ENCODE measurements at places on chromosomes 1 and 21.
A peak's percentile ranks its signal among the peaks of the same experiment; 100 is the strongest.

DNA sequence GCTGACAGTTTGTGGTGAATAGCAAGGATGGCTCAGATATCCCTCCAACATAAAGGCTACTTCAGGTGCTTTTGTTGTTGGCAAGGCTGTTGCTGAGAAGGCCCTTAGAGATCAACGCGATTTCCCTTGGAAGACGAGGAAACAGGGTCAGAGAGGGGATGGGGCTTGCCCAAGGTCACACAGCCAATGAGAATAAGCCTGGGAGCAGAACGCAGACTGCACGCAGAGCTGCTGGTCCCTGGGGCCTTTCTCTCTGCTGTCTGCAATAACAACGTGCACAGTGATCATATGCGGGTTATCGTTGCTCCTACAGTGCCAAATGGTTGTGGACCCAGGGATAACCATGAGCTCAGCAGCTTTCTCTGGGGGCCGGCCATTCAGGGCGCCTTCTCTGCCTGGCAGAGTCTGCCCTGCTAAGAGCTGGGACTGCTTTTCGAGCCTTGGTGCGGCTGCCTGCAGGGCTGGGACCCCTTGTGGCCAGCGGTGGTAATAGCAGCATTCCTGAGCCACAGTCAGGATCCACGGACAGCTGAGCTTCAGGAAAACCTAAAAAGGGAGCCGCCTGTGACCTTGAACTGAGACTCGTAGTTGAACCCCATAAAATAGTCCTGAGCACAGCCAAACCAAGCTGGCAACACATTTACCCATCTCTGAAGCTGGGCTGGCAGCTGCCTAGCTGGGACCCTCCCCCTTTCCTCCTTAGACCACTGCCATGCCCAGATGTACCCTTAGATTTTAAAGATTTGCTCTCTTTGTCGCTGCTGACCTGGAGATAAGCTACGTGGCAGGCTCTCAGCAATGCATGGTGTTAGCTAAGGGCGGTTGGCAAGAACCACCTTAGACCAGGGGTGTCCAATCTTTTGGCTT lies 39.8 kb downstream of the HTR6 start:
- peak; percentile 47 for DNase-seq

- no peak for DNase-seq
These were observed 2.9 kb downstream of the BTBD19 start for GRCh38 chr1:44811234-44811633.

DNA sequence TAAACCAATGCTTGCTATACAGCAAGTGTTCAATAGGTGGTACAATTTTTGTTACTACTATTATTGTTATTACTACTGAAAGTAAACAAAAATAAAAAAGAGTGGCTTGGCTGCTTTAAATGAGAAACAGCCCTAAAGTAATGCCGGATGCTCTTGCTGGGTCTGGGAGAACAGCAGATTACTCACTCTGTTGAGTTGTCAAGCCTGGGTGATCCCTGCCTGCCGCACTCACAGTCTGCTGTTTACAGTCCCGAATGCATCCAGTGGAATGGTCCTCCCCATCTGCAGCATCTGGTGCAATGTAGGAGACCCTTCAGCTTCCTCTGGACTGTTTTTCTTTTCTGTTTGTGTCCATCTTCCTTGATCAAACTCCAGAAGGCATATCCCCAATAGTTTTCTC lies 102.7 kb upstream of the IVNS1ABP start:
- no peak for DNase-seq

- no peak for DNase-seq
These were observed 17.9 kb upstream of the SMG7 start for GRCh38 chr1:183454377-183454776.

DNA sequence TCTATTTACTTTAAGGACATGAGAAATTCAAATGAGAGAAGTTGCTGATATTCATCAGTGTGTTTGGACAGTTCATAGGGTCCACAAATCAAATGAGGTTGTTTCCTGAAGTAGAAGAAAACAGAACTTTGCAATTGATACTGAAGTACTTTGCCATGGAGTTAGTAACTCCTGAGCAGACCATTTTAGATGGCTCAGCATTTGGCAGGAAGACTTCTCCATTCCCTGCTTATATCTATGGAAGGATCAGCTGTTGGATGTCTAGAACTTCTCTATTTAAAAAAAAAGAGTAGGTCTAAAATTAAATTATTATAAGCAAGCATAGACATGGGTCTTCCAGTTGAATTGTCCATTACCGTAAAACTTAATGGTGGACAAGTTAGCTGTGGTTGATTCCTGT lies 5.1 kb downstream of the TMEM167B start:
- DNase-seq: no peak

DNA sequence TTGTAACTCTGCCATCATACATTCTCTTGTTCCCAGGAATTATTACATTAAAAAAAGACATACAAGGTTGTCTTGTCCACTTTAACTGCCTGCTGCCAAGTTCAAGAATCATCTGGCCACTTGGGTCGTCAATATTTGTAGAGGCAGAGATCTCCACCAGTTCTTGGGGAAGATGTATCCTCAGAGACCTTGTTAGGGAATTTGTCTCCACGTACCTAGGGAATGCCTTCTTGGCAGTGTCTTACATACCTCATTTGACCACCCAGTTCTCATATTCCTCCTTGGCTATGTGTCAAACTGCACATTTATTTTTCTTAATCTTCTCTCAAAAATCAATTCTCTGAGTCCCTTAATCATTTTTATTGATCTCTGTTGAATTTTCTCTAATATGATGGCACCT lies 266.0 kb downstream of the SPATA17 start:
- DNase-seq: no peak

- DNase-seq: no peak
These were observed 45.7 kb downstream of the APP start for GRCh38 chr21:26124896-26125295.

DNA sequence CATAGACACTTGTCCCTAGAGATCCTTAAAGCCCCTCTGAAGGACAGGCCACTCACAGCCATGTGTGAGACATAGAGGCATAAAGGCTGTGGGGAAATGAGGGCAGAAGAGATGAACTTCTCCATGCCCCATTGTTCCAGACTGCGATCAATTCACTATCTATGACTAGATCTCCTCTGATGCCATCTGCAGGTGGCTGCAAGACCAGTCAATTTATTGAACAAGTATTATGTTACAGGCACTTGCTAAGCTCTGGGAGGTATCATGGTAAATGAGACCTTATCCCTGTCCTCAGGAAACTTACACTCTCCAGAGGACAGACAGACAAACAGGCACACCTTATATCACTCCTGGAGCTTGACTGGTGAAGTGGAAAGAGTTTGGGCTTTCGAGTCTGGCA lies 22.9 kb downstream of the UBIAD1 start:
- DNase-seq: no peak

GRCh38 chr1:199667089-199667488 lies 360.4 kb upstream of the NR5A2 start:
- no peak for DNase-seq

GRCh38 chr1:91771717-91772116 lies 114.2 kb downstream of the TGFBR3 start:
- DNase-seq: no peak

GRCh38 chr1:226135709-226136108 lies 50.8 kb downstream of the ACBD3 start:
- peak; percentile 71 for DNase-seq

- DNase-seq: no peak
These were observed 28.3 kb downstream of the LAMC1 start for GRCh38 chr1:183051546-183051945.

GRCh38 chr1:201023517-201023902 lies at the start of gene KIF21B:
Gene KIF21B, minus strand, starts transcription at chr1:201023714. Its CDS starts 331 bp downstream, at chr1:201023383.
- peak; percentile 90 for DNase-seq

GRCh38 chr1:185305419-185305818 lies 11.6 kb downstream of the IVNS1ABP start:
- DNase-seq: no peak

GRCh38 chr1:112368198-112368597 lies 27.8 kb upstream of the CTTNBP2NL start:
- DNase-seq: no peak

DNA sequence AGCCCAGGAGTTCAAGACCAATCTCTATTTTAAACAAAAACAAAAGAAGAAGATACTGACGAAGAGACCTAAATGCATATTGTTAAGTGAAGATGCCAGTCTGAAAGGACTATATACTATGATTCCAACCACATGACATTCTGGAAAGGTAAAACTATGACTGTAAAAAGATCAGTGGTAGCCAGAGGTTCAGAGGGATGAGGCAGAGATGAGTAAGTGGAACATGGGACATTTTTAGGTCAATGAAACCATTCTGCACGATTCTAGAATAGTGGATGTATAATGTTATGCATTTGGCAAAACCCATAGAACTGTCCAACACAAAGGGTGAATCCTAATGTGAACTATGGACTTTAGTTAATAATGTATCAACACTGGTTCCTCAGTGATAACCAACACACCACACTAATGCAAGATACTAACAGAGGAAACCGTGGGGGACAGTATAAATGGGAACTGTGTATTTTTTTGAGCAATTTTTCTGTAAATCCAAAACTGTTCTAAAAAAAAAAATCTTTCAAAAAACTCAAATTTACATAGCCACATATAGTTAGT lies 8.2 kb downstream of the RC3H1 start:
- DNase-seq: no peak

All from NCI-H2081 (cell line).